ENCODE measurements at places on chromosomes 7 and 10.

GRCh38 chr10:7410301-7410861 lies 453 bp downstream of the SFMBT2 start:
- DNase-seq, result no peak

GRCh38 chr7:2354939-2355704 lies 495 bp downstream of the EIF3B start:
- no peak for DNase-seq

GRCh38 chr10:97876402-97876801 lies 26.8 kb downstream of the GOLGA7B start:
- no peak for DNase-seq

GRCh38 chr10:35564341-35564968 lies 40.7 kb upstream of the GJD4 start:
- no peak for DNase-seq

DNA sequence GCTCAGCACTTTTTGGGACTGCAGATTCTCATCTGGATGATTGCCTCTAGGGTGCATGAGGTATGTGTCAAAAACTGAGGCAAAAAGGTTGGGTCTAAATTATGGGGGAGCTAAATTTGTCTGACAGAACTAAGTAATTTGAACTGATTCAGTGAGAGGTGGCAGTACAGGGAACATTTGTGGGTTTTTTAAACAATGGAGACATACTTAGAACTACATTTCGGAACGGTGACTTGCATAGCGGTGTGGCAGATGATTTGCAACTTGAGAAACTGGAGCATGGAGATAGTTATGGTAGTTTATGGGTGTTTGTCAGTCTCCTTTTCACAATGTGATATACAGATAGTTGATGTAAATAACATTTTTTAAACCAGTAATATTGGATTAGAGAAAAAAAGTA lies 14.6 kb downstream of the TBC1D12 start:
- no peak for DNase-seq

DNA sequence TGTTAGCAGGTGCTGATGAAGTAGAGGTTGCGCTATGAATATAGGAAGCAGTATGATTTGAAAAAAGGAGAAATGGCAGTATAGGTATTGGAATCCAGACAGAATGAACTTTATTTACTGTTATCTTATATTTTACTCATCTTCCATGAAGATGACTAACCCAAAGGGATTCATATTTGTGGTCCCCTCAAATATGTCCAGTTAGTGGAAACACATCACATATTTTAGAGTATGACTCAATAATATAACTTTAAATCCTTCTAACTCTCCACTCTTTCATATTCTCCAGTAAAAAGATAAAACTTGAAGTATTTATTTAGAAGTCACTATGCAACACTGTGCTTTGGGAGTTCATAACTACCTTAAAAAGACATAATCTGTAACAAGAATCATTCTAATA lies 286.5 kb upstream of the LRRTM3 start:
- DNase-seq, result no peak

DNA sequence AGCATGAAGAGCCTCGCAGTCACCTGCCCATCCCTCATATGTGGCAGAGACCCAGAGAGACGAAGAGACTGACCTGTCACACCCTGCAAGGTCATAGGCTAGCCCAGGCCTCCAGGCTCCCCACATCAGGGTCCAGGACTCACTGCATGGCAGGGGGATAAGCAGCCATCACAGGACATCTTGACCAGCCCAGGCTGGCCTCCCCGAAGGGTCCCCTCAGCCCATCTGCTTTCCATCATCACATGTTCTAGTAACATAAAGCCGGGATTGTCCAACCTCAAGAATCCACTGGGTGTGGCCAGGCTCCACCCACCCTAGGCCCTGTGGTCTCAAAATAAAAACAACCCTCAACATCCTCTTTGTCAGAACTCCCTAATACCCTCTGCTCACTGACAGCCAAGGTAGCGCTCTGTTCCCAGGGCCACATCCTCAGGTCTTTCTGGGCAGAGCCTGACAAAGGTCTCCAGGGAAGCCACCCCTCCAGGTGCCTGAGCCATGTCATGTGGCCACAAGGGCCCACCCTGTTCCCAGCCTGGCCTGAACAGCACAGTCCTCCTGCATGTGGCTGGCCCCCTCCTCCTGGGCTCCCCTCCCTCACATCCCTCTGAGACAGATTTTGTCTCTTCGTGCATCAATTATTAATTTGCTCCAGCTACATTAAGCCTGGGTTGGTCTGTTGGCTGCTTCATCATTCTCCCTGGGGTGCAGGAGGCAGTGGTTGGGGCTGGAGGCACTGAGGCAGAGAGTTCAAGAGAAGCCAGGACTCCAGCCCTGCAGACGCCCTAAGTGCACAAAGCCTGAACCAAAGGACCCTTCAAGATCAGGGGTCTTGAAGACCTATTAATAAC lies 131.8 kb upstream of the UNC5B start:
- no peak for DNase-seq

DNA sequence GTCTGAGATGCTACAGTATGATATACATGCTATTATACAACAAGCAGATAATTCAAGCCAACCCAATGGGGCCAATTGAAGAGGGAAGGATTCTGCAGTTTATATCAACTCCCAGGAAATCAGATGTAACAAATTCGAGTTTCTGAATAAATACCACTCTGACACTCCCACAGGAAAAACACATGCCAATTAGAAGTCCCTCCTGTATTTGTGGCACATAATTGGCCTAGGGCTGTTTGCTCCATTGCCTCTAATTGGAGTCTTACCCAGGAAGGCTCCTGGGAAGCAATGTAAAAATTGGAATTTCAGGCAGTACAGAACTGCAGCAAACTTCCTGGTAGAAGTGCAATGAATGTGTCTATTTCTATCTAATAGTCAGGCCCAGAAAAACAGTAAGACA lies 4.7 kb downstream of the PPA1 start:
- DNase-seq, result no peak

DNA sequence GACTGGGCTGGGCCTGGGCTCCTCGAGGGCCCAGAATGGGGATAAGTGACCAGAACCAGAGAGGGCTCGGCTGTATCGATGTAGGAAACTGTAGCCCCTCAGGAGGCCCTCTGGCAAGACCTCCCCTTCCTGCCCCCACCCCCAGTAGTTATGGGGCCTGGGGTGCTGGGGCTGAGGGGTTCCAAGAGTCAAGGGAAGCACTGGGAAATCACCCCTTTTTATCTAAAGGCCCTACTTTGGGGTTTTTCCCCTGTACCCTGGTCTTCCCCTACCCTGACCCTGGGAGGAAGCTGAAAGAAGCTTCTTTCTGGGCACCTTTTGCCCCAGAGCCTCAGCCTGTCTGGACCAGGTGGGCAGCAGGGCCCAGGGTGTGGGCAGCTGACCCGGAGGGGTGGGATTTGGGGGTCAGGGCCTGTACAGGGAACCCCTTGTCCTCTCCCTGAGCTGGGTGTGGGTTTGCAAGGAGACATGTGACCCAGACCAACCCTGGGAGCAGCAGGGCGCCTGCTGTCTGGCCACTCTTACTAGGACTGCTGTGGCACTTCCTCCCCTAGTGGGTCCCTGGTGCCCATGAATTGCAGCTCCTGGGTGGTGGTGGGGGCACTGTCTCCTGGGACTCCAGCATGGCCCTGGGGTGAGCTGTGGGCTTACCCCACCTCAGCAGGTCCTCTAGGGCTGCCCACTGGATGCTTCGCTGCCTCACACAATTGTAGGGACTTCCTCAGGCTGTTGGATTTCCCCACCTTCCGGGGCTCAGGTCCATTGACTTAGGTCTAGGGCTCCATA lies 1.5 kb downstream of the IRF5 start:
- no peak for DNase-seq

- no peak for DNase-seq
Observed at GRCh38 chr10:62597226-62597625, 207.3 kb upstream of the ADO start.

DNA sequence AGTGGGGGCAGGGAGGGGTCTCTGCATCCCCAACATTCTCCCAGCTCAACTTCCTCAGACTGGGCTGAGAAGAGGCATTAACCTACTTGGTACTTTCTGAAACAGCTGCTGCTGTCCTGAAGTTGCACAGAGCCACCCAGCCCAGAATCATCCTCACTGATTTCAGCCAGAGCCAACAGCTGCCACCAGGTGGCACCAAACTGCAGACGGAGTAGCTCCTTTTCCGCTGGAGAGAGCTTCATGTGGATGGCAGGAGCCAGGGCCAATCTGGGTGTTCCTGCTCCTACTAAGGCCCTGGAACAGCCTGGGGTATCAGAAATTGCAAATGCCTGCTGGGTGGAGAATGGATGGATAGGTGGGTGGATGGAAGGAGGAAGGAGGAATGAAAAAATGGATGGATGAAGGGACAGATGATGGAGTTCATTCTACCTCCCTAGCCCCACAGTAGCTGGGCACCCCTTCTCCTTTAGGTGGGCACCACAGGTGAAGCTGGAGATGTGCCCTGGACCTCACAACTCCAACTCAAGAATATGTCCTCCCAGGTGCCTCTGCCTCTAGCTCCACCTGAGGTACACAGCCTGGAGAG lies 11.8 kb upstream of the DRGX start:
- peak; percentile 65 for DNase-seq

DNA sequence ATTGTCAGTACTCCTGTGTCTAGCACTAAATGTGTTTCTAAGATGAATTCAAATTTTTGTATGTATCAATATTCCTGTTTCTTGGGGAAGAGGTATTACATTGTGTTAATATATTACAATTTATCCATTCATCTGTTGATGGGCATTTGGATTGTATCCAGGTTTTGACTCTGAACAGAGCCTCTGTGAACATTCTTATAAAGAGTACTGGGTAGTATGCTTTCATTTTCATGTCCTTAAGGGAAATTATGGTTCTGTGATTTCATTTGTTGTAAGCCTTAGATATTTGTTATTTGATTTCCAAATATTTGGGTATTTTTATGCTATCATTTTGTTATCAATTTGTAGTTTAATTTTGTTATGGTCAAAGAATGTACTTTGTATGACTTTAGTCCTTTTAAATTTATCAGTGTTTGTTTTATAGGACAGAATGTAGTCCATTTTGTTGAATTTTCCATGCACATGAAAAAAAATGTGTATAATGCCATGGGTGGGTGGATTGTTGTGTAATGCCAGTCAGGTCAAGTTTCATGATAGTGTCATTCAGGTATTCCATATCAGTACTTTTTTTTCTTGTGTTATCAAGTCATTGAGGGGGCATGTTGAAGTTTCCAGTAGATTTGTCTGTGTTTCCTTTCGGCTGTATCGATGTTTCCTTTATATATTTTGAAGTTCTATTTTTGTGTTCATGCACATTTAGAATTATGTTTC lies 38.4 kb downstream of the STAM start:
- DNase-seq, result no peak

DNA sequence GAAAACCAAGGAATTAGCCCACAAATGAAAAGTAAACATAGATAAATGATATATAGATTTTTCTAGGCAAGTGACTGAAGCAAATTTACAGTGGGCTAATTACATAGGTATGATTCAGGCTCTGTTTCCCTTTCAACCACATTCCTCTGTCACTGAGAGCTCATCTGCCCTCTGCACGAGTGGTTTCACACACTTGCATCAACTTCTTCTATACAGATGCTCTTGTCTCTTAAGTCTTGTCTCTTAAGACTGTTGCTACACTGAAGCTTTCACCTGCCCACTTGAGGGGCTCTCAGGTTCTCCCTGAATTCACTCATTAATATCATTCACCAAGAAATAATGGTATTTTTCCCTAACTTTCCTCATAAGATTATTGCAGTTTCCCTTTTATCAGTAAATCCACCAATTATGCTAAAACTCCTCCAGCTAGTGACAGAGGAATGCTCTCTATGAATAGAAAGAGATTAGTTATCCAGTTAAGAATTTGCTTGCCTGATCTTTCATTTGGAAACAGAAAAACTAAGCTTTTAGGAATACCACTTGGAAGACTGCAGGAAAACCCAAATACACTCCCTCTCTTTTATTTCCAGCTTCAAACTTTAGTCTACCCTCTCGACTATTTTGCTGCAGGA lies 95.7 kb downstream of the ELAPOR2 start:
- no peak for DNase-seq

GRCh38 chr7:1662101-1662500 lies 8.0 kb upstream of the ELFN1 start:
- no peak for DNase-seq

DNA sequence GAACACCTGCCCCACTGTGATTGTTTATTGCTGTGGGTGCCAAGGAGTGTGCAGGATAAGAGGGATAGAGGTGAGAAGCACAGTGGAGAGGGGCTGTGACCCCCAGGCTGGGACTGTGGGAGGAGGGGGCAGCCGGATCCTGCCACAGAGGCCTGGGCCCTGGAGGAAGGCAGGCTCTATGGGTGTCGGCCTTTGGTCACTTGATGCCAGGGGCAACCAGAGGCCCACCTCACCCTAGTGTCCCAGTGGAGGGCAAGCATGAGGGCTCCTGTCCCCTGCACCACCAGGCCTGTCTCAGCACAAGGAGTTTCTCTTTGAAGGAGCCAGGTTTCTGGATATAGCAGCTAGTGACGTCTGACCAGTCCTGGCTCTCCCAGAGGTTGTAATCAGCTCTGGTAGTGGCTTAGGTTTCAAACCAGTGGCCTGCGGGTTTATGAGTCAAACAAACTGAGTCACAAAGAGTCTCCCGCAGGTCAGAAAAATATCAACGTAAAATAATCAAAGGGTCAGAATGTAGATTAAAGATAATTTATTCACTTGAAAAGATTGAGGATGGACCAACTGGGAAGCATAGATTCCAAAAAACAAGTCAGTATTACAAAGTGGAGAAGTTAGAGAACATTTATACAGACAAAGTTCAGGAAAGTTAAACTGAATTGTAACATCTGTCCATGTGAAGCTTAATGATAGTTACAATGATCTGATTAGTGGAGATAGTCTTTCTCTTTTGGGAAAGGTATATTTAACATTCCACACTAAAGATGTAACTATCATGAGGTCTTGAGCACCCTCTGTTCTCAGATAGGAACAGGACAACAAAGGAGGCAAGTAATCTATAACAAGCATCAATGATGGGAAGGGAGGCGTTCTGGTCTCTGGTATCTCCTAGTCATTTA lies 37.2 kb upstream of the ZNF488 start:
- DNase-seq, result no peak

DNA sequence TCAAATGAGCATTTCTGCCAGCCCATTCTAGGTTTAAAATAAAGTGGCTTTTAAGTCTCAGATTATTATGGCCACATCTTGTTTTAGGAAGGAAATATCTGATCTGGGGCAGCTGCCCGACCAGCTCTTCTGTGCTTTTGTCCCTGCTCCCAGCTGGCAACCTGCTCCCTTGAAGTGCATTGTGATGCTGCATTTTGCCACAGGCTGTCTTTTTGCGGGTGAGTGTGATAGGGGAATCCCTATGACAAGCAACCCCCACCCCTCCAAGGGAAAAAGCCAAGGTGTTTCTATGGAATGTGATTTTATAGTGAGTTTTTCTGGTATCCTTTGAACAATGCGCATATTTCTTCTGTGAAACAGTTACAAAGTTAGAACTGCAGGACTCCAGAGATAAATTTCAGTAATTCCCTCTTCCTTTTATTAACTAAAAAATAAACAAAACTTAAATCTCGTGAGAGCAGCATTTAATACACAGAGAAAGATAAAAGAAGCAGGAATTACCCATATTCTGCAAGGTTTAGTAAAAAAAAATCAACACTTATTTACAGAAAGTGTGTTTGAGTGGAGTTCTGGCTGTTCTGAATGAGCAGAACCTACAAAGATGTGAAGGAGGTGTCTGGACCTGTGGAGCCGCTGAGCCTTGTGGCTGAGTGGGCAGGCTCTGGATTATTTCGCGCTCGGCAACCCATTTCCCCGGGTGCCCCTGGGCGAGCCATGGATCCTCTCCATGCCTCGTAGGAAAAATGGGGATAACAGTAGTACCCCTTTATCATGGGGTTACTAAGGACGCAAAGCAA lies 10.1 kb upstream of the HPS1 start:
- no peak for DNase-seq
